Mesendoderm (in vitro differentiated cells): ENCODE measurements at places on chromosomes 16 and 17.

DNA sequence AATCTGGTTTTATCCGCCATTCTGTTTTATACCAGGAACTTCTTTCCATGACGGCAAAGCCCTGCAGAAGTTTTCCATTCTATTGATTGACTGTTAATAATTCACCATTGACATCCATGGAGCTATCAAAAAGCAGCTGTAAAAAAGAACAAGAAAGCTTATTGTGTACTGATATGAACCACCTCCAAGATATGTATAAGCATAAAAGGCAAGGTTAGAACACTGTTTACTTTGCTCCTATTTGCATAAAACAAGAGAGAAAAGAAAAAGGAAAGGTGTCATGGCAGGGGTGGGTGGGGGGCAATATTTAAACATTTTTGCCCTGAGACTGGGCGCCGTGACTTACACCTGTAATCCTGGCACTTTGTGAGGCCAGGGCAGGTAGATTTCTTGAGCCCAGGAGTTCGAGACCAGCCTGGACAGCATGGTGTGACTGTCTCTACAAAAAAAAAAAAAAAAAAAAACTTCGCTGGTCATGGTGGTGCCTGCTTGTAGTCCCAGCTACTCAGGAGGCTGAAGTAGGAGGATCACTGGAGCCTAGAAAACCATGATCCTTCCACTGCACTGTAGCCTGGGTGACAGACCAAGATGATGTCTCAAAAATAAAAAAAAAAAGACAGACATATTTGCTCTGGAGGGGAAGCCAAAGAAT, 52.5 kb downstream of the TMEM114 start:
- DNase-seq: no peak

DNA sequence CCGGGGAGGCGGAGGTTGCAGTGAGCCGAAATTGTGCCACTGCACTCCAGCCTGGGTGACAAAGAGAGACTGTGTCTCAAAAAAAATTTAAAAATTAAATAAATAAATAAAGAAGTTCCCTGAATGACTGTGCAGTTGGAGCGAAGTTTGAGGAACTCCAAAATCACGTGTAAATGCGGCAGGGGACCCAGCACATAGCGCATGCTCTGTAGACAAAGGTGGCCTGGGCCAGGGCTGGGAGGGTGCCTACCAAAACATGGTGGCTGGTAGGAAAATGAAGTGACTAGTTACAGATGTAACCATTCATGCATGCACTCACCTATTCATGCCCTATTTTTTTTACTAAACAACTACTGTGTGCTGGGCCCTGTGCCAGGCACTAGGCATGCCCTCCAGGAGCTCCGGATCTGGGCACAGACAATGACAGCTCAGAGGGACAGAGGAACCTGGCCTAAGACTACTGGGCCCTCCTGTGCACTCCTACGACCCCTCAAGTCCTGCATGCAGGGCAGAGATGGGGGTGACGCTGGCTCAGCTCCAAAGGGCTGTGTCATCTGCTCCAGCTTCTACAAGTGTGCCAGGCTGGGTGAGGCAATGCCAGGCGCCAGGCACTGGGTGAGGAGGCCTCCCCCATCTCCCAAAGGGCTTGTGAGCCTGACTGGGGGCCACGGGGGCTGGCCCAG, 65.3 kb downstream of the RMI2 start:
- no peak for DNase-seq

DNA sequence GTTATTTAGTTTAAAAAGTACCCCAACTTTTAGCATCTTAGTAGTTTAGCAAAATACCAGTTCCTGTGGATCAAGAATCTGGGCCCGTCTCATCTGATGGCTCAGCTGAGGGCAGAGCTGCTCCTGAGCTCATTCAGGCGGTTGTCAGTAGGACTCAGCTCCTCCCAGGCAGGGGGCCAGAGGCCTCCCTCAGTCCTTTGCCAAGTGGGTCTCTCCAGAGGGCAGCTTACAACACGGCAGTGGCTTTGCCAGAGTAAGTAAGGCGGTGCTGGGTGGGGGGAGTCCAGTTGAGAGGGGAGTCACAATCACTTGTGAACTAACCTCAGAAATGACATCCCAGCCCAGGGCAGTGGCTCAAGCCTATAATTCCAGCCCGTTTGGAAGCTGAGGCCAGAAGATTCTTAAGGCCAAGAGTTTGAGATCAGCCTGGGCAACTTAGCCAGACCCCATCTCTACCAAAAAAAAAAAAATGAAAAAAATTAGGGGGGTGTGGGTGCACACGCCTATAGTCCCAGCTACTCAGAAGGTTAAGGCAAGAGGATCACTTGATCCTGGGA, 81.5 kb upstream of the MED9 start:
- no peak for DNase-seq

DNA sequence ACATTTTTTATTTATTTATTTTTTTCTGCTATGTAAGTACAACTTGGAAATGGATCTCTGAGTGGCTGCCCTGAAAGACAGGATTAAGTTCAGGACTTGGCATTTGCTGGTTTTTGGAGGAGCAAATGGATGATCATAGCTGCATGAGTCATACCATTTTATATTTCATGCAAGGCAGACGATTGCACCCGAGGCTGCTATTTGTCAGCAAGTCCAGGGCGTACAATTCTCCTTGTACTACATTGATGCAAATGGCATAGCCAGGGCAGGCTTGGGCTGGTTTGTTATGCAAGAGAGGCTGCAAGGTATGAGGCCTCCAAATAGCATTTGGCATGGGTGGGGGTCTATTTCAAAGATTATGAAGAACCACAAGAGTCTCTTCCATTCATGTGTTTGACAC, 81.2 kb upstream of the CACNG3 start:
- no peak for DNase-seq

- no peak for DNase-seq
Measured at GRCh38 chr17:47705536-47706530, 11.9 kb downstream of the TBKBP1 start.

- DNase-seq: no peak
Measured at GRCh38 chr16:11089504-11090124, 145.2 kb downstream of the CLEC16A start.

DNA sequence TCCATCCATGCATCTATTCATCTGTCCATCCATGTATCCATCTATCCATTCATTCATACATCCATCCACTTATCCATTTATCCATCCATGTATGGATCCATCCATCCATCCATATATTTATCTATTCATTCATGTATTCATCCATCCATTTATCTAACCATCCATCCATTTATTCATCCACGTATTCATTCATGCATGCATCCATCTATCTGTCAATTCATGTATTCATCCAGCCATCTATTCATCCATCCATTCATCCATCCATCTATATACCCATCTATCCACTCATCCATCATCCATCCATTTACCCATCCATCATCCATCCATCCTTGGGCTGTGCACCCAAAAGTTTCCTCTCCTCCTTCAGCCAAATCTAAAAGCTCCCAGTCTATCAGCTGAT, 43.4 kb downstream of the GDE1 start:
- no peak for DNase-seq

- DNase-seq: no peak
Measured at GRCh38 chr17:77750427-77751043, 208.0 kb upstream of the TNRC6C start.

- DNase-seq: no peak
Measured at GRCh38 chr17:81338274-81339190, 43.4 kb upstream of the SLC38A10 start.

DNA sequence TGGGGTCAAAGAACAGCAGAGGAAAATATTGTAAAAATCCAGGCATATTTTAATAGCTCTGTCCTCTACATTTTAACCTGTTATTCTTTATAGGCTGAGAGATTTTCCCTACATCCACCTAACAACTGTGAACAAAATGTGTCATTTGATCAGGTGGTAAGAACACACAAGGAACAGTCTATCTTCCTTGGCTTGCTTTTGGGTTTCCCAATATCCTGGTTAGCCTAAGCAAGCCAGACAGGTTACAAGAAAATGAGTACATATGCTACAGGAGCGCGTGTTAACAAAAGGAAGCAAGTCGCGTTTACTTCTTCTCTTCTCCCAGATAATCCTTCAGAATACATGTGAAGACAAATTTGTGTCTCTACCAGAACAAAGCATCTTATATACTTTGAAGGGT, 31.0 kb upstream of the PITPNM3 start:
- no peak for DNase-seq

DNA sequence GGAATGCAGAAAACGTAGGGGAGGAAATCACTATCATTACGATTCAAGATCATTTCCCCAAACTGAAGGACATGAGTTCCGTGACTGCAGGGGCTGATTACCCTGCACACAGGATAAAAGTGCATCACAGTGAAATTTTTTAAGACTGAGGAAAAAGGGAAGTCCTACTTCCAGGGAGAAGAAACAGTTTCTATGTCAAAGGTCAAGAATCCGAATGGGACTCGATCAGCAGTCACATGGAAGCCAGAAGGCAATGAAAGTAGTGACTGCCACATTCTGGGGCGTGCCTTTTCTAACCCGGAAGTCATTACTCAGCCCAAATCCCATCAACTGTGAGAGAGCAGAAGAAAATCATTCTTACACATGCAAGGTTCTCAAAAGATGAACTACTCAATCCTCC, 12.1 kb downstream of the ZZEF1 start:
- no peak for DNase-seq

DNA sequence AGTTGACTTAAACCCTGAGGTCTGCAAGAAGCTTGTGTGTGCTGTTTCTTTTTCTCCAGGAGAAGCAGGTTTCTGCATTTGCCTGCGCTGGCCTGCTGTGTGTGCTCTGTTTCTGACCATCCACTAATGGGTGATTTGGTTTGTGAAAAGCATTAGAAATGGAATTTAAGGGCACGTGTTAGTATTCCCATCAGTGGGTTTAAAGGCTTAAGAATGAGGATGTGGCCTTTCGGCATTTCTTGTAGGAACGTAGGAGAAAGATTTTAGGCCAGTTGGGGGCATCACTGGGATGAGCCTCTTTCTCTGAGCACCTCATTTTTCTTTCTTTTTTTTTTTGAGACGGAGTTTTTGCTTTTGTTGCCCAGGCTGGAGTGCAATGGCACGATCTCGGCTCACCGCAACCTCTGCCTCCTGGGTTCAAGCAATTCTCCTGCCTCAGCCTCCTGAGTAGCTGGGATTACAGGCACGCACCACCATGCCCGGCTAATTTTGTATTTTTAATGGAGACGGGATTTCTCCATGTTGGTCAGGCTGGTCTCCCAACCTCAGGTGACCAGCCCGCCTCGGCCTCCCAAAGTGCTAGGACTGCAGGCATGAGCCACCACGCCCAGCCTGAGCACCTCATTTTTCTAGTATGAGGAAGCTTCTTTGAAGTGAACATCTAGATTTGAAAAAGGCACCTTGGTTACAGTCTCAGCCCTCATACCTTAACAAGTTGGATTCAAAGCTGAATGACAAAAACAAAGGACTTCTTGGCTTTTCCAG, 110.3 kb downstream of the BANP start:
- no peak for DNase-seq

GRCh38 chr17:2366747-2367494, 29.6 kb downstream of the SGSM2 start:
- peak; percentile 58 for DNase-seq

GRCh38 chr17:19534562-19535149, 1.0 kb downstream of the SLC47A1 start:
- DNase-seq: no peak

DNA sequence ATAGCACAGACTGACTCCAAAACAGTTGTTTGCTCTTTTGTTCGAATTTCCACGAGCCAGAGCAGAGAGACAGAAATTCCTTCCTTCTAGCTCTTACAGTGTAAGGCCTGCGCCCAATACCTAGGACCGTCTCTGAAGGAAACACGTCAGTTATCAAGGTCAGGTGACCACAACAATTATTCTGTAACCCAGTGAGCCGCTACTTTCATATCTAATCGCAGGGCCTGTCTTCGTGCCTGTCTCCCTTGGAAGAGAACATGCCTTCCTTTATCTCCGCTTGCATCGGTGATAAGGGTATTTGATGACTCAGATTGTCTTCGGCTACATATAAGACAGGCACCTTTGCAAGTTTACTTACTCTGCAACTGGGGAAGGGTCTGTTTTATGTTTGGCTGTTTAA, 288.0 kb downstream of the MAF start:
- DNase-seq: peak; percentile 72

DNA sequence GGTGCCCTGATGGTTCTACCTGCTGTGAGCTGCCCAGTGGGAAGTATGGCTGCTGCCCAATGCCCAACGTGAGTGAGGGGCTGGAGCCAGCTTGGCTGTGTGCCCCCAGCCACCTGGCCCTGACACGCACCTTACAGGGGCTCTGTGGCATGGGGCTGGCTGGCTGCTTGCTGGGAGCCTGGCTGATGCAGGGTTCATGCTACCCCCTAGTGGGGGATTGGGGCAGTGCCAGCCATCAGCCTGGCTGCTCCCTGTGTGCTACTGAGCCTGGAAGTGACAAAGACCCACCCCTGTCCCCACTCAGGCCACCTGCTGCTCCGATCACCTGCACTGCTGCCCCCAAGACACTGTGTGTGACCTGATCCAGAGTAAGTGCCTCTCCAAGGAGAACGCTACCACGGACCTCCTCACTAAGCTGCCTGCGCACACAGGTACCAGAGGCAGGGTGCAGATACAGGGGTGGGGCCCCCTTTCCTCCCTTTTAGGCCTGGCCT, 5.7 kb downstream of the GRN start:
- peak; percentile 71 for DNase-seq

- no peak for DNase-seq
Measured at GRCh38 chr16:53920988-53921387, 217.0 kb downstream of the FTO start.

DNA sequence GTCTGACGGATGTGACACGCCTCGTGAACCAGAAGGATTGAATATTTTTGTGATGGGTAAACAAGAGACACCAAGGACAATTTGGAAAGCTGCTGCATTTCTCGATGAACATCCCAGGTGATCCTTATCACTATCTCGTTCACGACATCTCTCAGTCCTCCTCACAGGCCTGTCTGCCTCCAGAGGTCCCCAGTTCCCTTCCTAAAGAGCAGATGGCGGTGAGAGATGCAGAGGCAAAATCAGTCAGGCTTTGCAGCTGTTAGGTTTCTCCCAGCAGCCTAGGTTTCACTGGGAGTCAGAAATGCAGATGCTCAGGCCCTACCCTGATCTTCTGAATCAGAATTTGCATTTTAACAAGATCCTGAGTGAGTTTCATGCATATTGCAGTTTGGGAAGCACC, 23.6 kb downstream of the SCPEP1 start:
- peak; percentile 28 for DNase-seq

DNA sequence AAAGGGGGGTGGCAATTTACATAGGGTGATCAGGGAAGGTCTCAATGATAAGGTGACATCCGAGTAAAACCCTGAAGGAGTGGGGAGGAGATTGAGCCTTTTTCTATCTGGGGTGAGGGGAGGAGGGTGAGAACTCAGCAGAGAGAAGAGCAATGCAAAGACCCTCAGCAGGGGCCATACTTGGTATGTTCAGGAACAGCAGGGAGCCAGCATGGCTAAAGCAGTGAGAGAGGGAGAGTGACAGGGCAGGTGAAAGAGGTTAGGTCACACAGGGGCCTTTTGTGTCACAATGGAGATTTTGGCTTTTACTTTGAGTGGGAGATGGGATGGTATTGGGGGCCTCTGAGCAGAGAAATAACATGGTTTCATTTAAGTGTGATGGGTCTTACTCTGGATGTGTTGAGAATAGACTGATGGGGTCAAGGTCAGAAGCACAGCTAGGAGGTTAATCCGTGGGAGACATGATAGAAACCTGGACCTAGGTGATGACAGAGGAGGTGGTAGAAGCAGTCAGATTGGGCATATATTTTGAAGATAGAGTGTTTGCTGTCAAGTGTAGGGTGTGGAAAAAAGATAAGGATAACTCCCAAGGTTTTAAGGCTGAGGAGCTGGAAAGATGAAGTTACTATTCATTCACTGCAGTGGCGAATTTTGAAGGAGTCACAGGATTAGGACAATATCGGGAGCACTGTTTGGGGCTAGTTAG, 6.2 kb downstream of the SP2 start:
- peak; percentile 91 for DNase-seq
